ENCODE measurements at places on chromosomes 4 and X.

DNA sequence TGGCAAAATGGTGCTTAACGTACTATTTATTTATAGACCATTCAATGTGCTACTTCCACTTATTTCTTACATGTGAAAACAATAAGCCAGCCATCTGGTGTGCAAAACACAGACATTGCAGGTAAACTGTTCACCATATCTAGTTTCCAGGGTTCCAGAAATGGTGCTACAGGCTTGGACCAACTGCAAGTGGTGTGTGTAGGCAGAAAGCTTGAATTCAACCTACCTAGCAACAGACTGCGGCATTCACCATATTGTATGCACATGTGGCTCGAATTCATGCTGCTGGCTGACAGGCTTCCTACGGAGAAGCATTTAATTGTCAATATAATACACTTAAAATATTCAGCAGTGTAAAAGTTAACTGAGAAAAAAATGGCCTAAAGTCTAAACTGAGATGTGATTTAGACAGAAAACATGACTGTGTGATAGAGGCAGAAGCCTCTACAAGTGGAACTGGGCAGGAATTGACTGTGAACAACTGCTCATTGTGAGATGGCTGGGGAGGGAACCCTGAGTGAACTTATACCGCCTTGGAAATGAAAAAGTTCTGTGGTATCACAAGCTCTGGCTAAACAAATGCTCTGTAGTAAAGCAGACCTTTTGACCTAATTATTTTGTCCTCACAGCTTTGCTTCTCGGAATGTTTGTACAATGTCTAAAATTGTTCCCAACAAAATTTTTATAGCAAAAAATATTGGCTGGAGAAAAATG, 434.7 kb downstream of the GRIA2 start:
- DNase-seq = no peak

DNA sequence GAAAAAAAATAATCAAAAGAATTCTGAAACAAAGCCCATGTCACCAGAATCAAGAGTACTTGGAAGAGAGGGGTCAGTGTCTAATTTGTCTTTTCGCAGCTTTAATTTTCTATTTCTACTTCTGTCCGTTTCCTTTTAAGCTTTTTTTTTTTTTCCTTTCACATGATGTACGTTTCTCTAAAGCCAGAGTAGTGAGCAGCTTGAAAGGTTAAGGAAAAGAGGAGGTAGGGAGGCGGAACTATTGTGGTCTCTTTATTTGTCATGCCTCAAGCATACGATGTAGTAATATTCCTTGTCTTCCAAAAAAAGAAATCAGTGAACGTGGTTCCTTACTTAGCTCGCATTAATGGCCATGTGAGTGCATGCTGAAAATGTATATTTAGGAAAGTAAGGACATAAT, 311.5 kb downstream of the TENM3 start:
- DNase-seq = no peak

DNA sequence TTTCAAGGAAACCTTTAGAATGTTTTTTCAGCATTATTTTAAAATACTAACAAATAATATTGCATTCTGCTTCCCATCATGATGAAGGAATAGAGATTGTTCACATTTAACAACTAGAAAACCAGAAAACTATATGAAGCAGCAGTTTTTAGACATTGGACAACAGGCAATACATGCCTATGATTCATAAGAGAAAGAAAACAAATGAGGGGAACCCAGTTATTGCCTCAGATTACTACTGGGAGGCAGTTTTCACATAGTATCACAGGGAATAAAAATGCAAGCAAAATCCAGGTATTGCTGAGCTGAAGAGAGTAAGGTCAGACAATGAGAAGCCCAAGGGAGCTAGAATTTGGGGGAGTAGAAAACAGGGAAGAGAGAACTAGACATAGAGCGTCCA, 373.6 kb downstream of the MAPK10 start:
- no peak for DNase-seq

- DNase-seq = no peak
Observed at GRCh38 chr4:98260047-98260578, 1.1 kb upstream of the RAP1GDS1 start.

DNA sequence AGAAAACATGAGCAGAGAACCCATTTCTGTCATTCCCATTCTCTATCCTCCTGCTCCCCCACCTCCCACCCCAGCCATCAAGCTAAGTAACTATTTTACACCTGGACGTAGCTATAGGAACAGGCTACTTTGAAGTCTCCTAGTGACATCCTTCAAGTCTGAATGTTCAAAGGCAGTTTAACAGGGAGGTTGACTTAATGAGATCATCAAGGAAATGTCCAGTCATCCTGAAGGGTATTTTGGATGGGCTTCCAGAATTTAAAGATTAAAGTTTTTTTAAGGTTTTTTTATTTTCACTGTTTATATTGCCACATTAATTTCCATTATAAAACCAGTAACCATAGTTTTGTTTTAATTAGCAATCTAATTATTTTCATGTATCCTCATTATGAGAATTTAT, 41.1 kb downstream of the HPF1 start:
- DNase-seq = no peak

GRCh38 chrX:120260369-120260768, 9.8 kb downstream of the ZBTB33 start:
- no peak for DNase-seq

DNA sequence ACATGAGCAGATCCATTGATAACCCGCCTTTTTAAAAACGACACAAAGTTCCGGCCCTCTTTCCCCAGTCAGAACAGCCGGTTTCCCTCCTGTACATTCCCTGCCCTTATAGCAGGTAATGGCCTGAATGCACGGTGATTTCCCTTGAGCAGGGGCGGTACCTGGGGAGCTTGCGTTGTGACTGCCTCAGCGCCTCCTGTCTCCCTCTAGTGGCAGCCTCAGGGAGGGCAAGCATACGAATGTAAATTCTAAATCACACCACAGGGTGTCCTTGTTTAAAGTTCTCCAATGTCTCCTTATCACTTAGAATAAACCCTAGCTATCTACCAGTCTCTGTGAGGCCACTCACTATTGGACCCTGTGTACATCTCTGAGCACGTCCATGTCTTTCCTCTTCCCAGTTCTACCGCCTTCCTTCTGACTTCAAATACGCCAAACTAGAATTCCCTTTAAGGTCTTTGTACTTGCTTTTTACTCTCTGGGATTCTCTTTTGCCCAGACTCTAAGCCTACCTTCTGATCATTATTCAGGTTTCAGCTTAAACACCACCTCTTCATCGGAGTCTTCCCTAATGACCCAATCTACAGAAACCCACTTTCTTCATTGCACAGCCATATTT, 18.4 kb upstream of the LDB2 start:
- no peak for DNase-seq

DNA sequence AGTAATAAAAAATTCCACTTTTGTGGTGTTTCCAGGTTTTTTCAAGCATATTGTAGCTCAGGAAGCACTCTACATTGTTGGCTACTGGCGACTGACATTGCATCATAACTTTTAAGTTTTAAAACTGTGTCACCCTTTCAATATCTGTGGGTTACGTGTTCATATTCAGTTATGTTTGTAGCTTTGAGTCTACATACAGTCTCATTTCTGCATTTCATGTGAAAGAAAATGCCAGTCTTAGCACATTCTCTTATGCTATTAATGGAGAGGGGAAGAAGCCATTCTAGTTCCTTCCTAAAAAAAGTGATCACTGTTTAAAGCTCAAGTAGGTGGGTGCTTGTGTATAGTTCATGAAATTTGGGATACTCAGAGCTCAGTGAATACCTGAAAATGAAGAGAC, 38.1 kb downstream of the DIAPH2 start:
- DNase-seq = no peak

- no peak for DNase-seq
Observed at GRCh38 chr4:152778656-152779512, 646 bp downstream of the TIGD4 start.

- DNase-seq = no peak
Observed at GRCh38 chrX:123755107-123755506, 22.3 kb upstream of the THOC2 start.

- DNase-seq = no peak
Observed at GRCh38 chr4:83390944-83391343, 56.3 kb upstream of the HPSE start.

GRCh38 chrX:45667666-45668065, 467.0 kb upstream of the DIPK2B start:
- no peak for DNase-seq

DNA sequence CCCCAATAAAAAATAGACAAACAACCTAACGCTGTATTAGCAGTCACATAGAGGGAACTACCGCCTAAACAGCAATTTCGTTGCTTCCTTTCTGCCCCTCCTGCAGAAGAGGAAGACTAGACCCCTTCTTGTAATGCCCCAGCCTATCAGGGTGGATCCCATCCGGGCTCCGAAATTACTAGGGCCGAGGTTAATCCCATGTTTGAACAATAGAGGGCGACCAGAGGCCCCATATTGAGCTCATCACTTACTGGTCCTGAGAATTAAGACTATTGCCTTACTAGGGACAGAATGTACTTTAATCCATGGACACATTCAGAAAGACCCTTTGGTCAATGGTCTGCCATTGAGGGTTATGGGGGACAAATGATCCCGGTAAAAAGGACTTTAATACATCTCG, 11.8 kb upstream of the ZNF630 start:
- DNase-seq = no peak

DNA sequence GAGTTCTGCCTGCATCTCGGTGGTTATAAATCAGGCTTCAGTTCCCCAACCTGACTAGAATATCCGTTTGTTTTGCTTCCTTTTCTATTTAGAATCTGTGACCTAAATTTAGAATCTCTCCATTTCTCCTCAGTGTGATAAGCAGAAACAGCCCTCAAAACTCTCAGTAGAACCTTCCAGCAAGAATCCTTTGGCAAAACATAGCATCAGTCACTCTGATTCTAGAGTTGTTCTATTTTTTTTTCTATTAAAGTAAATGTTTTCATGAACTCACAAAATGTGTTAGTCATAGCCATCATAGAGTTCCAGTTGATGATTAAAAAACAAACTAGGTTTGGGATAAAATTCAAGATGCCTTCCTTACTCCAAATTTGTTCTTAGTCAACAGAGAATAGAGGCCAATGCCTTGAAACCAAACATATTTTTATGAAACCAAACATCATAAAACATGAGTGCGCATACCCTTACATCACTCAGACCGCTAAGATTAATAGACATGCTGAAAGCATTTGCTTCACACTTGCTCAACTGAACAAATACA, 13.2 kb upstream of the C1QTNF7 start:
- no peak for DNase-seq

- DNase-seq = peak; percentile 71
Observed at GRCh38 chr4:40576651-40577480, 52.8 kb downstream of the RBM47 start.

- no peak for DNase-seq
Observed at GRCh38 chrX:19611636-19612376, 96.5 kb upstream of the MAP3K15 start.

DNA sequence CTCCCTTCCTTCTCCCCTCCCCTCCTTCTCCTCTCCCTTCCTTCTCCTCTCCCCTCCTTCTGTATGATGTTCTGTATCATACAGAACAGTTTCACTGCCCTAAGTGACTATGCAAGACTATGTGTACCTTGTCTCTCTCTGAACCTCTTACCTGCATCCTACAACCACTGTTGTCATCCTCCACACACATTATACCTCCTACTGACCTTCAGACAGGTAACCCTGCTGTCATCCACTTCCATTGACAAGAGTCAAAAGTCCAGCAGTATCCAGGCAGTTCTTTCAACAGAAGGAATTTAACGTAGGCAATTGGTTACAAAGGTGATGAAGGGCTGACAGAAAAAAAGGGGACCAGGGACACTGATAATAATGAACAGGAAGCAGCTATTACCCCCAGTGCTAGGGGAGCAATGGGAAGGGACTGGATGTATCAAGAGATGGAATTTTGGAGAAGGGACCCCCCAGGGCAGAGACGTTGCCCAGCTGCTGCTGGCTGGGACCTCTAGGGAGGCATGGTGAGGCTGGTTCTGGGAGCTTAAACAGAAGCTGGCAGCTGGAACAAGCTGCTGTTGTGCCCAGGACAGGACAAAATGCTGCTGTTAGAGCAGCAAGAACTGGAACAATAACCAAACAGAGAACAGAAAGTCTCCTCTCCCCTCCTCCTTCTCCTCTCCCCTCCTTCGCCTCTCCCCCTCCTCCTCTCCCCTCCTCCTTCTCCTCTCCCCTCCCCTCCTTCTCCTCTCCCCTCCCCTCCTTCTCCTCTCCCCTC, 84.7 kb downstream of the DCTD start:
- DNase-seq = no peak

- DNase-seq = no peak
Observed at GRCh38 chr4:6377626-6378492, 94.6 kb downstream of the PPP2R2C start.

- no peak for DNase-seq
Observed at GRCh38 chr4:58732973-58733372, 1622.8 kb upstream of the IGFBP7 start.

DNA sequence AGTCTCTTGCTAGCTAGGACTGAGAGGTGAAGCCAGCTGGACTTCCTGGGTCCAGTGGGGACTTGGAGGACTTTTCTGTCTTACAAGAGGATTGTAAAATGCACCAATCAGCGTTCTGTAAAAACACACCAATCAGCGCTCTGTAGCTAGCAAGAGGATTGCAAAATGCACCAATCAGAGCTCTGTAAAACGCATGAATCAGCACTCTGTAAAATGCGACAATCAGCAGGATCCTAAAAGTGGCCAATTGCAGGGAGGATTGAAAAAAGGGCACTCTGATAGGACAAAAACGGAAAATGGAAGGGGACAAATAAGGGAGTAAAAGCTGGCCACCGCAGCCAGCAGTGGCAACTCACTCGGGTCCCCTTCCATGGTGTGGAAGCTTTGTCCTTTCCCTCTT, 65.6 kb upstream of the DUSP21 start:
- DNase-seq = no peak
